ENCODE measurements at places on chromosomes 12 and 14.

DNA sequence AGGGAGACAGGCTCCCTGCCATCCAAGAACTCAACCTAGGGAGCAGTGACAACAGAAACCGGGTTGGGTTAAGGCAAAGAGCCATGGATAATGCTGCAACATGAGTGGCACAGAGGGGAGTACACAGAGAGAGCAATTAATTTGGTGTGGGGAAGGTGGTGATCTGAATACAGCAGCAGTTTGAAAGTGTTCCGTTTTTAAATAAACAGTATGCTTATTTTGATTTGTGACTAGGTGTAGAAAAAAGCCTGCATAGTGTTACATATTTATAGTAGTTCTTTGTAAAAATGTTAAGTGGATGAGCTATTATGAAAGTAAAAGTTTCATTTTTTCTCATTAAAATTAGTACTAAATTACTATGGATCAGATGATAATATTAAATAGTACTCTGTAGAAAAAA lies 8.7 kb downstream of the AKAP5 start:
- DNase-seq: no peak

- no peak for DNase-seq
Observed at GRCh38 chr12:2023365-2023764, 19.1 kb upstream of the DCP1B start.

- DNase-seq: no peak
Observed at GRCh38 chr14:22551605-22551997, 37.4 kb downstream of the DAD1 start.

DNA sequence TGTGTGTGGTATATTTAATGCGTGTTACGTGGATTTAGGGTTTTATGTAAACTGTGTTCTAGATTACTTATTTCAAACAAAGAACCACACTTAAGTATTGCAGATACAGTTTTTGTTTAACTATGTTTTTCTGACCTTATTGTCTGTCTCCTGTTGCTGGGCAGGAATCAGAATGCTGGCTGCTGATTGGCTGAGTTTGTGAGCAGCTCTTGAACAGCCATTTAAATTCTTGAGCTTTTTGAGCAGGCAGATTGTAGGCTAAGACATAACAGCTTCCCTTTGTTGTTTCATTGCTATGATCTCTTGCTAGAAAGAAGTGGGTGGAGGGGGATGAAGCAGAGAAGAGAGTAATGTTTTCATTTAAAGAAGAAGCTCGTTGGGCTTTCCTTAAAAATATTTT lies 52.2 kb downstream of the ATF7IP start:
- DNase-seq: peak; percentile 60

GRCh38 chr12:78977304-78977867 lies 112.8 kb downstream of the SYT1 start:
- DNase-seq: no peak

GRCh38 chr14:36176524-36176923 lies at the start of gene PTCSC3:
TSS of gene PTCSC3 (minus strand) at chr14:36176722.
- DNase-seq: no peak

DNA sequence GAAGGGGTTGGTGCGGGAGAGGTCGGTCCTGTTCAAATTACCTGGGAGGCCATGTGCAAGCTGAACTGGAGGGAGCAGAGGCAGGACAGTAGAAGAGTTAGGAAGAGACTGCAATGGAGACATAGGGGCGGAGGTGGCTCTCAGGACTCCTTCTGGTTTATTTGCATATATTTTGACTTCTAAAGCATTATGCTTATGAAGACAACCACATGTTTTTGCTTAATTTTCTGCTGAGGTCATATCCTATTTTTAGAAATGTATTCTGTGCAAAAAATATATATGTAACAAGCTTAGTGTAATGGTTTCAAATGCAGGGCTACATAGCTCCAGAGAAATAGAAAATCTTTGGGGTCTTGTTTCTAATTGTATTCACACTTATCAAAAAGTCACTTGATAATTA lies 137.0 kb upstream of the MDM1 start:
- no peak for DNase-seq

- DNase-seq: no peak
Observed at GRCh38 chr14:94582199-94582750, 1.0 kb downstream of the SERPINA5 start.

DNA sequence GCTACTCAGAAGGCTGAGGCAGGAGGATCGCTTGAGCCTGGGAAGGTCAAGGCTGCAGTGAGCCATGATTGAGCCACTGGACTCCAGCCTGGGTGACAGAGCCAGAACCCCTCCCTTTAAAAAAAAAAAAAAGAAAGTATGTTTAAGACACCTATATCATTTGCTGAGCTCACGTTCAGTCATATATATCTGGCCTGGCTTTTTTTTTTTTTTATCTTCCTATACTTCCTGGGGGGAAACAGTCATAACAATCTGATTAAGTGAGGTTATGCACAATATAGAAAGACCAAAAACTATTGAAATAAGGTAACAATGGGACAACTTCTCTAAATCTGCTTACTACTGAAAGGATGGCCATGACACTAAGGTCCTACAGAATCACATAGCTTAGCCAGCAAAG lies 9.4 kb upstream of the ARID2 start:
- DNase-seq: no peak

DNA sequence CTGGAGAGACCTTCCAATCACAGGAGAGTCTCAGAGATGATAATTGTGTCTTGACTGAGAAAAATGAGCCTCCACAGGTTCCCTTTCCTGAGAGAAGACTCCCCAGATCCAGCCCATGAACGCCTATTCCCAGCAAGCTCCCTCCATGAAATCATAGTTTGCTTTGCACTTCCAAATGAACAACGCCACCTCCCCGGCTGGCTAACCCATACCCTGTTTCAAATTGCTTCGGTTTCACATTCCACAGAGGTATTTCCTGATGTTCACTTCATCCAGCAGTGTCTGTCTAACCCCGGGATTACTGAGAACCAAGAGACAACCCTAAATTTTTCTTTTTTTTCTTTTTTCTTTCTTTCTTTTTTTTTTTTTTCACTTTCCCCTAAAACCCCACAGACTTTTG lies 124.1 kb upstream of the RFLNA start:
- DNase-seq: no peak

- no peak for DNase-seq
Observed at GRCh38 chr14:97791906-97792305, 994.7 kb downstream of the VRK1 start.

GRCh38 chr14:99249389-99249788 lies 22.6 kb downstream of the BCL11B start:
- no peak for DNase-seq

DNA sequence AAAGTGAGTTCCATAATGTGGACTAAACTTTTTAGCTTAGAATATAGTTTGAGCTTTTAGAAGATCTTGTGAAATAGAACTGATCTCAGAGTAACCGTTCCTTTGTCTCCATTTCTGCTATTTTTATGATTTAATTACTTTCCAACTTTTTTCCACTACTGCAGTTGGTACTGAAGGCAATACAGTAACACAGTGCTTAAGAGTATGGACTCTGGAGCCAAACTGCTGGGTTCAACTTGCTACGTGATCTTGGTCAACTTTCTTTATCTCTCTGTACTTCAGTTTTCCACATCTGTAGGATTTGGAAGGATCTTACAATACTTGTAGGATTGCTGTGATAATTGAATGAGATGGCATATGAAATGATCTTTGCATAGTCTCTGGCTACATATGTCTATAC lies 40.9 kb downstream of the ATXN7L3B start:
- no peak for DNase-seq

GRCh38 chr12:34208331-34209258 lies 186.3 kb downstream of the ALG10 start:
- DNase-seq: no peak

GRCh38 chr14:105143451-105144025 lies 25.0 kb downstream of the JAG2 start:
- DNase-seq: no peak

DNA sequence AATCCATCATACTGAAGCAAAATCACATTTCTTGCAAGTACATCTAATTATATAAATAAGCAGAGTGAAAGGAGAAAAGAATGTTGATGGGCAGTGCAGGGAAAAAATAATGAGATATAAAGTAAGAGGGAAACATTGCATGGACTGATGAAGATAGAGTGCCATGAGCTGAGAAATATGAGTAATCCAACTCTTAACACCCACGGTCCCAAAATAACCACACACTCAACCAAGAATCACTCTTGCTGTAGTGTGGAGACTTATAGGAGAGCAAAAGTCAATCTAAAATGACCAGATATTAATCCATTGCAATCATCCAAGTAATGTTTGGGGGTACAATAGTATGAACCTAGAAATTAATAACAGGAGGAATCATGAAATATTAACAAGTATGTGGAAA lies 40.2 kb downstream of the MYF5 start:
- DNase-seq: peak; percentile 63

DNA sequence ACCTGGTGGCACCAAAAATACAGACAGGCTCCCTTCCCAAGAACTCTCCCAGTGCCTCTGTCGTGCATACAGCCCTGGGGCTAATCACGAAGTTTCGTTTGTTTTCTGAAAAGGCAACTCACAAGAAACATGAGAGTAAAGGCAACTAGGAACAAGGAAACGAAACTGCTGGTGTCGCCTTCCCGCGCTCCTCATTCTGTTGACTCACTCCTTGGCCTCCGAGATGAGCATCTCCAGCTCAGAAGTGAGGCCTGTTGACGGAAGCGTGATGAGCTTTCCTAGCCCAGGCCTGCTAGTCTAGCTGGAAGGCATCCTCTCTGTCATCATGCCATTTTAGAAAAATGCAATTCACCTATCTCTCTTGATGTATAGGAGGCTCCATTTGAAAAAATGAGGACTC lies 50.5 kb downstream of the TTC9 start:
- DNase-seq: no peak

- DNase-seq: no peak
Observed at GRCh38 chr14:20659813-20660395, 18.4 kb upstream of the OR6S1 start.

GRCh38 chr12:131893605-131894312 lies 663 bp upstream of the ULK1 start:
- DNase-seq: peak; percentile 31

DNA sequence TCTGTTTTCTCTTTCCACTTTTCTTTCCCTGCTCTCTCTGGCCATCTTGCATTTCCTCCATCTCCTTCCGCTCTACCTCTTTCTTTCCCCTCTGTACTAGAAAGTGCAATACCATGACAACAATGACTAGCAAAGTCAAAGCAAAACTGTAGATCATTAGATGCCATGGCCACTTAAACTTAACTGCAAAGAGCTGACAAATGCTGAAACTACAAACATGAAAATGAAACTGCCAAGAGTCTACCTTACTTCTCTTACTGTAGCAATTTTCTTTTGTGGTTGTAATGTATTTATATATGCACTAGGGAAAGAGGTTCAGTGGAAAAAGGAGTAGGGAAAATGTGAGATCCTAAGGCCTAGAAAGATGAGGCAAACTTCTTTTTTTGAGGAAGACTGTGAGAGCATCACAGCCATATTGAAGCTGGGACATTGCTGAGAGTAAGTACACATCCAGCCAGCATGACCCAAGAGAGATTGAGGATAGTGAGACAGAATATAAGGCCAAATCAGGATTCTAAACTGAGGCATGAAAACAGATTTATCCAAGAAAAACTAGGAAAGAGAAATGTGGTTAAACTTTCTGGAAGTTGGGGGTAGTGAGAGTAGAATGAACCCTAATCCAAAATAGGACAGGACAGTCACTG lies 276.6 kb upstream of the NAV3 start:
- no peak for DNase-seq

DNA sequence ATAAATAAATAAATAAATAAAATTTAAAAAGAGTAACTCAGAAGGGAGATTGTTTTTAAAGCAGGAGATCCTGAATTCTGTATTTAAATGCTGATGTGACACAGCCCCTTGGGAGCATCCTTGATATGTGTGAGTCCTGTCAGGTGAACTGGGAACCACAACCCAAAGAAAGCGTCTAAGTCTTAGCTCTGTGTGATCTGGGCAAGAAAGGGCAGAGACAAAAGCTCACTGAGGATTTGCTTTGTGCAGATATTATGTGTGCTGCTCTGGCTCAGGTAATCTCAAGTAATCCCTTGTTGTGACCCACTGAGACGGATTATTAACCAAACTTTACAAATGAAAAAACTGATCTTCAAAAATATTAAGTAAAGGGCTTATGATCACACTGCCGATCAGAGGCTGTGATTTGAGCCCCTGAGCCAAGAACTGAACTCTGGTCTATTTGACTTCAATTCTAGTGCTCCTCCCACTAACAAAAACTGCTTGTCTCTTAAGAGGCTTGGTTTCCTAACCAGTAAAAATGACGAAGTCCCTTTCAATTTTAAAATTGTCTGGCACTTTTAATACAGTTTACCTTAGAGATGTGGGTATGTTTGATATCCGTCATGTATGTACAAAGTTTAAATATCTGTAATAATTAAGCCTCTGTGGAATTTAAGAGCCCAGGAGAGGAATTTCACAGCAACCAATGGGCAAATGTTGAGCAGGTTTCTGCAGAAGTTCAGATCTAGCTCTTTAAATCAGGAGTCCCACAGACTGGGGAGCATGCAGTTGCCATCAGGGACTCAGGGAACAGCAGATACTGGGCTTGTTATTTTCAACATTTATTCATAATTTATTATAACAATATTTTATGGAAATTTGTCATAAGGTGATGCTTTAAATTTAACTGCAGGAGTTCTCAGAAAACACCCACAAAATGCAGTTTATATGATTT lies 46.1 kb downstream of the CPM start:
- DNase-seq: no peak

DNA sequence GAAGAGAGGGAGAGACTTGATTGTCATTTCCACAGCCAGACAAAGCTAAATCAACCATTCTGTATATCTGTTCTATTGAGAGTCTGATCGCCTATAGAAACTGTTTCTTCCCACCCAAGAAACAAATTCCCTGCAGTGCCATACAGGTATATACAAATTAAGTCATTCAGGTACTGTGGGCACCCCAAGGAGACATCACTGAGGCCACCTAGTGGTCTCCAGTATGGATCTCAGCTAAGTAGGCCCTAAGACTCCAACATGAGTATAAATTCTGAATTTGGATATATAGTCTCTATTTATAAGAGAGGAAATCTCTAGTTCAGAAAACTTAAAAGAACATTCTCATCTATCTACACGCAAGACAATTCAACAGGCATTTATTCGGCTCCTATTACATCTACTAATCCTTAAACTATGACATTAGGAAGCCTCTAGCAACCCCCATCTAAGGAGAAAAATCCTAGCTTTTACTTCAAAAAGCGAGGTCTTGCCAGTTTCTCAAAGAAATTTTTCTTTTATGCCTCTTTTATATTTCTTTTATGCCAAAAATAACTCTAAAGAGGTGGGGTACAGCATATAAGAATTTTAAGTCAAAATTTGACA lies 62.6 kb downstream of the DCAF5 start:
- DNase-seq: peak; percentile 30

GRCh38 chr12:14618983-14619382 lies 51.3 kb upstream of the PLBD1 start:
- no peak for DNase-seq

DNA sequence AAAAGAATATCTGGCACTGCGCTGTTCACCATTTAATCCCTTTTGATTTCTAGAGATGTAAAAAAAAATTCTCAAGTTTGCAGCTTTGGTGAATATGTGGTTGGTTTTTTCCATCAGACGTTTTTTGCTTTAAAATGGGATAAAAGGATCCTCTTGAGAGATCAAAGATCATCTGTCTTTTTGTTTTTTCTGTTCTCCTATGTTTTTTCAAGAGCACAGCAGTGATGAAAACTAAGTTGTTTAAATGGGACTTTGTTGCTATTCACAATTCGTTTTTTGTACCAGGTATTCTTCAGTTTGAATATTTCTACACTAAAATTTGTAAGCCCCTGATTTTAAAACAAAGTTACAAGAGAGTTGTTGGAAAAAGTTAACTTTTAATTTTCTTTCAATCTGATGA lies 29.7 kb upstream of the REP15 start:
- no peak for DNase-seq
